Stimulated activated CD8-positive, alpha-beta memory T cell treated with anti-CD3 and anti-CD28 coated beads, Interleukin-15, amount 100 ng/mL, for 24 hours (primary cell): ENCODE measurements at places on chromosomes 13 and 19.

DNA sequence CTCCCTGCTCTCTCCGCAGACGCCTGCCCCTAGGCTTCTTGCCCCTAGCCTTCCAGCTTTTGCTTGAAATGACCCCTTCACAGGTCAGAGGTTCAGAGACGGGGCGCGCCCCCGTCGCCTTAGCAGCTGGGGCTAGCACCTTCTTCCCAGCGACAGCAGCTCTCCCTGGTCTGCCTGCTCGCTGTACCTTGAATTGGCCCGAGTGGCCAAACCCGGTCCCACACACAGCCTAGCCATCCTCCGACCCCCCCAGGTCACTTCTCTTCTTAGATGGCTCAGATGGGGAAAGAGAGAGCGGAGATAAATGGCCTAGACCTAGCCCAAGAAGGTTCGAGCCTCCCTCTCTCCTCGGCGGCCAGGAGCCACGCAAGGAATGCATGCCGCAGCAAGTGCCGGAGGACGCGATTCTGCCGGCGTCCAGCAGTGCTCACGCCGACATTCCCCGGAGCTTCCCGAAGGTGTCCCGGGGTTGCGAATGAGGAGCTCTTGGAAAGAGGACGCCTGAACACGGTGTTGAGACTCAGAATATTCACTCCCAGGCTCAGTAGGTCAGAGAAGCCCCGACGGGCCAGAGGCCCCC, 1.3 kb downstream of the CDX2 start:
- no peak for DNase-seq

DNA sequence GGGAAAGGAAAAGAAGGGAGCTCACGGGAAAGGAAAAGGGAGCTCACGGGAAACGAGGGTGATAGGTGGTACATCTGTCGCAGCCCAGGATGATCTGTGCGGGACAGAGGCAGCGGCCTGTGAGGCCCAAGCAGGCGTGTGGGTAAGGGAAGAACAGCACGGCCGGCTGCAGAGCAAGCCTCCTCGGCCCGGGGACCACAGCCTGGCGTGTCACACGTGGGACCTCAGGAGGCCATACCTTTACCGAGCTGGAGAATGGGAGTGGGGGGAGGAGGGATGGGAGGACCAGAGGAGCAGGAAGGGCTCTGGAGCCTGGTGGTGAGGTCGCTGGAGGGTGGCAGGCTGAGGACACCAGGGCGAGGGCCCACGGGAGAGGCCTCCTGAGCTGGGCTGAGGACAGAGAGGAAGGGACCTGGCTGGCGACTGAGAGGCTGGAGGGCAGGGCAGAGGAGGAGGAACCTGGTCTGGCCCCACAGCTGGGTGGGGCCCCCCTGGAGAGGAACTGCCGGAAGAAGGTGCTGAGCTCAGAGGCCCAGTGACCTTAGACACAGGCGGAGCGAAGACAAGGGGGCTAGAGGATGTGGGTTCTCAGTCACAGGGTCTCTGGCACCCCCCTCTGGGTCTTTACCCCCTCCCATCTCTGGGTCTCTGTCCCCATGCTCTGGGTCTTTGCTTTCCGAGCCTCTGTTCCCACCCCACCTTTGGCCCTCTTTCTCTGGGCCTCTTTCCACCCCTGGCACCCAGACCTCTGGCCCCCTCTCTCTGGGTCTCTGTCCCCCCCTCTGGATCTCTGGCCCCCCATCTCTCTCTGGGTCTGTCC, 2.9 kb upstream of the FTL start:
- no peak for DNase-seq

DNA sequence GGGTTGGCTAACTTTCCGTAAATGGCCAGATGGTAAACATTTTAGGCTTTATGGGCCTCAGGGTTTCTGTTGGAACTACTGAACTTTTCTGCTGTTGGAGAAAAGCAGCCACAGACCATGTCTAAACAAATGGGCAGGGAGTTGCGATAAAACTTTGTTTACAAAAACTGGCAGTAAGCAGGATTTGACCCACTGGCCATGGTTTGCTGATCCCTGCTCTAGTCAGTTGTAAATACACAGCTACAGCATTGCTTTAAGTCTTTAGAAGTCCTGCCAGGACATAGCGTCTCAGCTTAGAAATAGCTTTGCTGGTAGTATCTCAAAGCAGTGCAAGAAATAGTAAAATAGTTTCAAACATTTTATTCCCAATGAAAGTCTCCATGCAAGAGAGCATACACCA, 88.4 kb downstream of the NALCN start:
- DNase-seq, result no peak

DNA sequence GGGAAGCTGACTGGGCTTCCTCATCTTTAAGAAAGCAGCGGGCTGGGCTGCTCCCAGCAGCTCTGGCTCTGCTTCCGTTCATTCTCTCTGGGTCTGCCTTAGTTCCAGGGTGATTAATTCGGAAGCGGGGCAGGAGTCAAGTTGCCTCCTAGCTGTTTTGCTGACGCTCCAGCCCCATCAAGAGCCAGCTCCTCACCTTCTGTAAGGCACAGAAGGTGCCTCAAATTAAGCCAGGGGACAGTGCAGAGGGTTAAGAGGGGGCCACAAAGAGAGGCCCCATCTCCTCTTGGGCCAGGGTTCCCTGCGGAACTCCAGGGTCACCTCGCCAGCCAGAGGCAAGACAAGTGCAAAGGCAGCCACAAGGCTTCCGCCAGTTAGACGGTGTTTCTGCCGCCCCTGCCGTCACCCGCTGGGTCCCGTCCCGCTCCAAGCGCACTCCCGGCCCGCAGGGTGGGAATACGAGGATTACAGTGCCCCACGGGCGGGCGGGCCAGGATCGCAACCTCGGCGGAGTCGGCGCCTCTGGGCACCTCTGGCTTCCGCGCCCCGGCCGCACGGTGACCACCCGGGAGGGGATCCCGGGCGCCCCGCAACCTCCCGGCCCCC, 508 bp downstream of the SLC15A1 start:
- DNase-seq, result no peak

GRCh38 chr19:32458500-32459123, 53.0 kb downstream of the DPY19L3 start:
- DNase-seq, result no peak
